ENCODE measurements at places on chromosomes 3 and 15. TPM values are rescaled to one million over a fixed set of nuclear protein-coding genes. Genes with fewer than 3 reads are reported as not detected.

GRCh38 chr3:54861248-54862067, 66.4 kb downstream of the LRTM1 start:
- peak; percentile 86 for DNase-seq

Gene MBNL1
- 453 TPM for total RNA-seq

Gene AHSG
- total RNA-seq, result not detected

Gene POPDC2
- total RNA-seq, result 8.5 TPM

Gene BCHE
- total RNA-seq, result 35.6 TPM

DNA sequence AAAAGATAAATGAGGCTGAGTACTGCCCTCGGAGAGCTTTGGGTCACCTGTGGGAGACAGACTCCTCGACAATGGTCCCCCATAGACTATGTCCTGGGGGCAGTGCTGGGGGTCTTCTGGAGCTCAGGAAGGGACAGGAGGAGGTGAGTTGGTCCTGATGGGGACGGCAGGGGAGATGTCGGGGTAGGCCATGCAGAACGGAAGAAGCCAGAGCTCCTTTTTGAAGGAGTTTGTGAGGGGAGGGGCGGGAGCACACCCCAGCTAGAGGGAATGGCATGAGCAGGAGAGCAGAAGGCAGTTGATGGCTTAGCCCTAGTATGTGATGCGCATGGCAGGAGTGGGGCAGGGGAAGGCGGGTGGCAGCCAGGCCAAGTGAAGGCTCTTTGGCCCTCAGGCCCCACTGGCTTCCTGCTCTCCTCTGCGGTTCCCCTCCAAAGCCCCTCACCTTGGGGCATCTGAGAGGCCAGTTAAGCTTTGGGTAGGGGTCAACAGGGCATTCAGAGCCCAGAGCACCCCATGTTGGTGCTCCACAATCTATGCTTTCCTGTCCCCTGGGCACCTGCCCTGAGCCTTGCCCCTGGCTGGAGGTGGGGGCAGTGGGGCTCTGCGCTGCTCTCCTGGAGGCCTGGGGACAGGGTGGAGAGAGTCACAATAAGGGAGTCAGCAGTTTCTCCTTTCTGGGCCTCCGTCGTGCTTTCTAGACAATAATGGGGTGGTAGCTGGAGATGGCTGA, 179.3 kb downstream of the SMAD6 start:
- no peak for DNase-seq

DNA sequence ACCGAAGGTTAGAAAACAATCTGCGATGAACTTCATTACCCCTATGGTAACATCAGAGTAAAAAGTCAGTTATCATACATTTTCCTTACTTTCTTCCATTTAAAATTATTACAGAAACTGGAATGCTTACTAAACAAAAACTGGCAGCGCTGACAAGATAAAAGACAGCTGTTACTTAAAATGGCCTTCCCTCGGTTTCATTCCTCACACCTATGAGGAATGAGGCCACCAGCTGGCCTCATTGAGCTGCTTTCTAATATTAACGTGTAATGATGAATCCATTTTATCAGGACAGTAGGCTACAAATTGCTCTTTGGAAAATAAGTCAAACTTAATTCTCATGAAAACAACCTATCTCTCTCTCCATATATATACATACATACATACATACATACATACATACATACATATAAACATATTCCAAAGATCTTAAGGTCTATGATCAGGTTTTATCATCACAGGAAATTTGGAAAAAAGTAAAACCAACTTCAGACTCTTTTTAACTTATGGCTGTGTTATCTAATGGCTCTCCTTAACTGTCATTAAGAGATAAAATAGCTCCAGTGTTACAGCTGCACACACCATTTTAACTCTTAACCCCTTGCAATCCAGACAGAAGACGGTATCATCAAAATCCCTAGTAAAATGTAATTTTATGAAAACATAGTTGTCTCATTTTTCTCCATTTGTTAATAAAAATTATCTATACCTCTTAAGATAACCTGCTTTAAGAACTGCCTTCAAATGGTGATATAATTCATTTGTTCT, 5.2 kb downstream of the CCNL1 start:
- no peak for DNase-seq

- DNase-seq, result no peak
These were observed 1188.0 kb upstream of the ALCAM start for GRCh38 chr3:104178680-104179079.

Gene NR2F2
- 208 TPM for total RNA-seq
